ENCODE measurements at places on chromosomes 2 and 18.

DNA sequence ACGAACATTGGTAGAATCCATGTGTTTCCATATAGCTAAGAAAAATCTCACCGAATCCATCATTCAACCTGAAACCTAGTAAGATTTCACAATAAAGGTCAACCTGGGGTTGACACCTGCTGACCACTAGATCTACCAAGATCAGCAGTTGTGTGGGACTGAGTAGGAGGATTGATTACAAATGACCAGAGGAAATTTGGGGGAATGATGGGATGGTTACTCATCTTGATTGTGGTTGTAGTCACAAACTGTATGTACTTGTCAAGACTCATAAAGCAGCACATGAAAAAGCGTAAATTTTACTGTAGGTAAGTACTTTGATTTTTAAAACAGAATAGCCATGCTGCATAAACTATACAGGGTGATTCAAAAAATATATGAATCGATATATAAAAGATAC is 14.7 kb downstream of the DAPL1 start:
- DNase-seq, result no peak

GRCh38 chr2:231228223-231228622 is 29.8 kb downstream of the ARMC9 start:
- no peak for DNase-seq

GRCh38 chr2:139365189-139365588 is 585.0 kb upstream of the NXPH2 start:
- no peak for DNase-seq

- no peak for DNase-seq
Measured at GRCh38 chr18:72102412-72102811, 441.7 kb downstream of the CBLN2 start.

- DNase-seq, result no peak
Measured at GRCh38 chr2:133438026-133438425, 130.2 kb downstream of the NCKAP5 start.

GRCh38 chr2:62881162-62881795 is 169.4 kb upstream of the OTX1 start:
- no peak for DNase-seq

GRCh38 chr18:12442946-12443345 is 35.2 kb downstream of the PRELID3A start:
- DNase-seq, result no peak

DNA sequence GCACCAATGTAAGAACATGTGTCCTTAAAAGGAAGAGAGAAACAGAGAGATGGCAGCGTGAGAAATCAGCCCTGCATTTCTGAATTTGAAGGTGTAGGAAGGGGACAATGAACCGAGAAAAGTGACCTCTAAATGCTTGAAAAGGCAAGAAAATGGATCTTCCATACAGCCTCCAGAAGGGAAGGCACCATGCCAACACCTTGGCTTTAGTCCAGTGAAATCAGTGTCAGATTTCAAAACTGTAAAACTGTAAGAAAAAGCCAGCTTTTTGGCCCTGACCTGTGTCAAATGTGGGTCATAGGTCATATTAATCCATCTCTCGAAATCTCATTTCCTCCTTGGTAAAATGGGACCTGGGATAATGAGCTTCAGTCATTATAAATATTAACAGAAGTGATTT is 762.3 kb downstream of the DCDC2C start:
- no peak for DNase-seq

- no peak for DNase-seq
Measured at GRCh38 chr2:69801745-69802290, 27.6 kb upstream of the GMCL1 start.

- DNase-seq, result peak; percentile 20
Measured at GRCh38 chr2:136255648-136256461, 137.9 kb upstream of the CXCR4 start.

GRCh38 chr2:173914055-173914927 is 50.9 kb downstream of the SP3 start:
- no peak for DNase-seq

DNA sequence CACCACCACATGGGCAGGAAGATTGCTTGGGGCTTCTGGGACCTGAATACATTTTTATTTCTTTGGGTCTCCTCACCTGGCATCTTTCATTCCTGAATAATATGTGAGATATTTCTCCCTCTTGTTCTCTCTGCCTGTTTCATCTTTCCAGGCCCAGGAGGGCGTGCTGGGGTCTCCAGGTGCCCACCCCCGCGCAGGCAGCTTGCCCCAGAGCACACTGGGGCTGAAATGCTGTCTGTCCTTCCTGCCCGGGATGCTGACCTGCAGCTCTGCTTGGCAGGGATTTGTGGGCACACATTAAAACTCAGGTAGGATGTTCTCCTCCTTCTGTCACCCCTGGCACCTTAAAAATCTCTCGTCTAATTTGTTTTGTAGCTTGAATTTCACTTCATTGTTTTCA is 39.7 kb upstream of the TEX51 start:
- DNase-seq, result no peak

- no peak for DNase-seq
Measured at GRCh38 chr18:14912967-14913366, 165.0 kb downstream of the ANKRD30B start.

DNA sequence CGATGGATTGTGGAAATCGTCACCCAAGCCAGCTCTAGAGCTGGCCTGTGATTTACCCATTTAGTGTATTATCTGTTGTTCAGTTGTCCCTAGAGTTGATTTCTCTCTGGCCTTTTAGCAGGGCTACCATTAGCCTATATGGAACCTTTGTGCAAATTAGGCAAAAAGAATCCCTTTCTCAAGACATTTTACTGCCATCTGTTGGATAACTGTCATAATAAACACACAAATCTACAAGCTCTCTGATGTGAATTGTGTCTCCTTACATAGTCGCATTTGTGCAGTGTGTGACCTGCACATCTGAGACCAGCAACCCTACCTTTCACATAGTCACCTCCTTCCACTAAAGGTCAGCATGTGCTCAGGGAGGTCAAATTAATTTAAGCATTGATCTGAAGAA is 34.0 kb downstream of the LOXHD1 start:
- no peak for DNase-seq

- DNase-seq, result no peak
Measured at GRCh38 chr18:3923750-3924149, 473.8 kb downstream of the TGIF1 start.

DNA sequence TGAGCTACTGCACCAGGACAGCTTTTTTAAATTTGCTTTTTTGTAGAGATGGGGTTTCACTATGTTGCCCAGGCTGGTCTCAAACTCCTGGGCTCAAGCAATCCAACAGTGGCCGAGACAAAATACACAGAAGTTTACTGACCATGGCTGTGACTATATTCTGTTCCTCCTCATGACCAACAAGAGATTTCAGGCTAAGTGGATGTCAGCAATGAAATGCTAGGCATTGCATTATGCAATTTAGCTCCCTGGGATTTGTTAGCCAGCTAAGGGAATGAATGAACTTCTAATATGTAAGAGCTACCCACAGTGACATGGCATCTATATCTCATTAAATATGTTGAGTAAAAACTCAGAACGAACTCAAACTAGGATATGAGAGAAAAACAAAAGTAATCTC is 81.9 kb upstream of the MBOAT2 start:
- no peak for DNase-seq

DNA sequence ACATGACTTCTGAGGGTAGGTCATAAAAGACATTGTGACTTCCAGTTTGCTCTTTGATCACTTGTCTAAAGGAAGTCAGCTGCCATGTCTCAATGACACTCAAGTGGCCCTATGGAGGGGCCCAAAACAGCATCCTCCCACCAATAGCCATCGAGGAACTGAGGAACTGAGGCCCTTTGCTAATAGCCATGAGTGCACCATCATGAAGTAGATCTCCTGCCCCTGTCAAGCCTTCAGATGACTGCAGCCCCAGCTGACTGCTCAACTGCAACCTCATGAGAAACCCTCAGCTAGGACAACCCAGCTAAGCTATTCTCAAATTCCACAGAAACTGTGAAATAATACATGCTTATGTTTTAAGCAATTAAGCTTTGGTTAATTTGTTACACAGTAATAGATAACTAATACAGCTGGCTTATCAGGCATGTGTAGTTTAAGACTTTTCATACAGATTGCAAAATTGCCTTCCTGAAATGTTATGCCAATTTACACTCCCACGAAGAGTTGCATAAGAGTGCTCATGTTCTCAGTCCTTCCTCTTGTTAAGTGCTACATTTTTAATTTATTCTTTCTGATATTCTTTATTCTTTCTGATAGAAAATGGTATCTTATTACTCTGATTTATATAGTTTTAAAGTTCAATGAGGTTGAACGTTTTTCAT is 105.6 kb upstream of the NDUFV2 start:
- no peak for DNase-seq

- no peak for DNase-seq
Measured at GRCh38 chr2:227877421-227878310, 6.2 kb downstream of the DAW1 start.

- no peak for DNase-seq
Measured at GRCh38 chr2:149741646-149742045, 154.1 kb upstream of the MMADHC start.

GRCh38 chr2:239544918-239545465 is 144.2 kb upstream of the HDAC4 start:
- DNase-seq, result no peak

- peak; percentile 51 for DNase-seq
Measured at GRCh38 chr2:149595056-149595963, 7.7 kb upstream of the MMADHC start.

- no peak for DNase-seq
Measured at GRCh38 chr2:126825316-126825715, 73.4 kb upstream of the TEX51 start.

- no peak for DNase-seq
Measured at GRCh38 chr2:96699621-96700020, 40.2 kb downstream of the LMAN2L start.

DNA sequence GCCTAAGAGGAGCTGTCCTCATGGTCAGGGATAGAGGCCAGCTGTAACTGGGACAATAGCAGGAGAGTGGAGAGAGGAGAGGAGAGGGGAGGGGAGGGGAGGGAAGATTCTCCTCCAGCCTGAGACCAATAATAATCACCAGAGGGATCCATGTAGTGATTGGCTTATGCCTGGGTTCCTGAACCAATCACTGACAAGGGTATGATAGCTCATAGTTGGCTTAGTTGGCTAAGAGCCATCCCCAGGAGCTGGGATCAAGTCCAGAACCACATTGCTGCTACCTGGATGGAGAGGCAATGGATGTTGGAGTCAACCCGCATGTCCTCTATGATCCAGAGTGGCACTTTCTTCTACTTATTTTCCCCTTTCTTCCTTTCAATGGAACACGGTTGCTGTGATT is 7.7 kb upstream of the ST8SIA5 start:
- no peak for DNase-seq

DNA sequence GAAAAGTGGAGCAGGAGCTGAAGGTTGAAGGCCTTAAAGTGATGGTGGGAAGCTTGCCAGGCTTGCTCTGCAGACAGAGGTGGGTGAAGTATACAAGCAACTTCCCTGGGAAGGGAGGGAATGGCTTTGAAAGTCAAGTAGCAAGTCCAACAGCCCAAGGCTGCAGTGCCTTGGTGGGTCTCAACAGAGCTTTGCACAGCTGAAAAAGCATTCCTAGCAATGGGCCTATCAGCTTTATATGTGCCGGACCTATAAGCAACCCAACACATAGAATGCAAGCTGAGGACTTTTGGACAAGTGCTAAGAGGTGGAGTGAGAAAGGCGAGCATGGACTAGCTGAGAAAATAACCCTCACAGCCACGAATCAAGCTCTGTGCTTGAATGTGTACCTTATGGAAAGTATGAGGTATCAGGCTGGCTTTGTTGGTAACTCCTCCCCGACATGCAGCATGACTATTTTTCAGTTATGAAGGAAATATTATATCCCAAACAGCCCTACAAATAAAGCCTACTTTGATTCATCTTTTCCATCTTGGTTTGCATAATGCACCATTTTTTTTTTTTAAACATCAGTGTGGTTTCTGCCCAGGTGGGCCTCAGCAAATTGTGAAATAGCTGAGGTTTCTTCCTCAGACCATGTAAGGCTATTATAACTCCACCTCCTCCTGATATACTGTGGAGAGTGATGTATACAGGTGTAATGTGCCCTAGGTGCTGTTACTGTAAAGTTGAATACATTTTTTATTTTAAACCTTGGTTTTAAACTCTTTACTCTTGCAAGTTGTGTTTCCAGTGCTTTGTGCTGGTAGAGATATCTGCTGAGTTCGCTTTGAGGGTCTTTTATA is 241.4 kb upstream of the CXCR4 start:
- no peak for DNase-seq

- no peak for DNase-seq
Measured at GRCh38 chr2:105870858-105871257, 126.1 kb downstream of the NCK2 start.

DNA sequence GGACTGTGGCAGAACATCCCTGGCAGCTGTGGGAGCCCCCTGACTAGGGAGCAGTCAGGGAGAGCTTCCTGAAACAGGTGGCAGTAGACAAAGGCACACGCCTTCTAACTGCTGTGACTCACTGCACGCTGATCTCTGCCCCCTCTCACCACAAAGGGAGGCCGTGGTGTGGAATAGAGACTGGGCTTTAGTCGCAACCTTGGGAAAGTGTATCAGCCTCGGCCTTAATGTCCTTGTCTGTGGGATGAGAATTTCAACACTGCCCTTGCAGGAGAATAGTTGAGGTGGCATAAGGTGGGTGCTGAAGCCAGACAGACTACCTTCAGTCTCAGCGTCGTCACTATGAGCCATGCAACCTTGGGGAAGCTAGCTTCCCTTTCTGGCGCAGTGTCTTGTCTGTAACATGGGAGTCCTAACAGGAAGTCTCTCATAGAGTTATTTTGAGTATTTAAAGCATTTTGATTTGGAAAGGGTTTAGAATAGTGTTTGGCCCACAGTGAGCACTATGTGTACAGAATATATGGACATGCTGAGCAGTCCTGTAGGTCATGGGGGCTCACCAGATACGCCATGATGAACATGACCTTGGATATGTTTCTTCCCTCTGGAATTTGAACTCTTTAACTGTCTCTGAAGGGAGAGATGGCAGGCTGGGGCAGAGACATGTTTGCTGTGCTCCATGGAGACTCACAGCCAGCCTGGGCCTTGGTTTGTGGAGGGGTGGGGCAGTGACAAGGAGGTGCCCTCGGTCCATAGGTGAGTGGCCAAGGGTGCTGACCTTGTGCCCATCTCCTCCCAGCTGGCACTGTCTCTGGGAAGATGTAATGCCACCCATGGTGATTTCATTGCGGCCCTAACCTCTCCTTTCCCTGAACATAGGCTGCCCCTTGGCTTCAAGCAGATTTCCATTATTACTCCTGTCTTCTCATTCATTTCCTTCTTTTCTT is 29.5 kb upstream of the SMAD7 start:
- DNase-seq, result no peak

- no peak for DNase-seq
Measured at GRCh38 chr18:37577051-37577611, 11.5 kb upstream of the CELF4 start.

- no peak for DNase-seq
Measured at GRCh38 chr18:49861659-49862058, 48.3 kb upstream of the ACAA2 start.

DNA sequence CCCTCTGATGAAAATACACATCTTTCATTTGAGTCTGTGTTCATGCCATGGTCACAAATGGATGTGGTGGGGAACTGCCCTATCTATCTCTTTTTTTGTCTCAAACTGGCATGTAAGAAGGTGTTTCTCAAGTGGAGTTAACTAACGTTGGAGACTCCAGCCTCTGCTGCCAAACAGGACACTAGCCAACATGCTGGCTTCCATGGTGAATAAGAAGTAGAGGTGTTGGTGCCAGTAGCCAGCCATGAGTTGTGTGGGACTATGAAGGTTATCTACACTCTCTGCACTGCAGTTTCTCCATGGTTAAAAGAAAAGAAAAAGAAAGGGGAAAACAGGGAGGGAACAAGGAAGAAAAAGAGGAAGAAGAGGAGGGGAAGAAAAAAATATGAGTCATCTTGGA is 149.0 kb upstream of the TMEM200C start:
- DNase-seq, result no peak

- DNase-seq, result no peak
Measured at GRCh38 chr2:70516596-70516995, 37.0 kb downstream of the TGFA start.

GRCh38 chr2:133459590-133459989 is 108.7 kb downstream of the NCKAP5 start:
- no peak for DNase-seq
